ENCODE measurements at places on chromosomes 2 and 18. TPM values are rescaled to one million over a fixed set of nuclear protein-coding genes. Genes with fewer than 3 reads are reported as not detected.

DNA sequence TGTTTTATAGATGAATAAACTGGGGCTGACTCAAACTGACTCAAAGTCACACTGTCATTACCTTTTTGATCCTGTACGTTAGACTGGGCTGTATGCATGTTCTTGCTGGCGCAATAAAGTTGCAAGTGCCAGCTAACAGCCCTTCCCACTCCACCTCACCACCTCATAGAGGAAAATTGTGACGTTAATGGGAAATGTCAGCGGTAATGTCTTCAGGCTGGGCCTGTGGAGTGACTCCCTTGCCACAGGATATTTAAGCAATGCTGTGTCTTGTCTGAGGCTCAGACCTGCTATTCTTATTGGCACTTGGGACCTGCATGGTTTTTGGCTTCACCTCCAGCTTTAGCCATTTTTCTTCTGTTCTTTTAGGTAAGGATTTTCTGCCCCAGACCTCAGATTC, 25.2 kb upstream of the CASP10 start:
- no peak overlapping the region for H3K4me3 ChIP-seq
- DNase-seq = no peak
- H3K27ac ChIP-seq = peak overlapping the region; percentile 72

GRCh38 chr2:154554046-154554445, 144.4 kb upstream of the KCNJ3 start:
- H3K27me3 ChIP-seq = no peaks in the 10 kb centered on the region
- no peak for DNase-seq
- H3K36me3 ChIP-seq = no peaks in the 10 kb centered on the region
- H3K4me3 ChIP-seq = no peak overlapping the region

- H3K4me3 ChIP-seq = no peak overlapping the region
- no peaks in the 10 kb centered on the region for H3K36me3 ChIP-seq
- no peaks in the 10 kb centered on the region for H3K27me3 ChIP-seq
- H3K27ac ChIP-seq = no peak overlapping the region
- DNase-seq = no peak
- no peaks in the 10 kb centered on the region for H3K4me1 ChIP-seq
Measured at GRCh38 chr18:7990670-7991069, 423.6 kb downstream of the PTPRM start.

The L3MBTL4 gene
- 29.1 TPM for total RNA-seq
